ENCODE measurements at places on chromosomes 6 and 20.

DNA sequence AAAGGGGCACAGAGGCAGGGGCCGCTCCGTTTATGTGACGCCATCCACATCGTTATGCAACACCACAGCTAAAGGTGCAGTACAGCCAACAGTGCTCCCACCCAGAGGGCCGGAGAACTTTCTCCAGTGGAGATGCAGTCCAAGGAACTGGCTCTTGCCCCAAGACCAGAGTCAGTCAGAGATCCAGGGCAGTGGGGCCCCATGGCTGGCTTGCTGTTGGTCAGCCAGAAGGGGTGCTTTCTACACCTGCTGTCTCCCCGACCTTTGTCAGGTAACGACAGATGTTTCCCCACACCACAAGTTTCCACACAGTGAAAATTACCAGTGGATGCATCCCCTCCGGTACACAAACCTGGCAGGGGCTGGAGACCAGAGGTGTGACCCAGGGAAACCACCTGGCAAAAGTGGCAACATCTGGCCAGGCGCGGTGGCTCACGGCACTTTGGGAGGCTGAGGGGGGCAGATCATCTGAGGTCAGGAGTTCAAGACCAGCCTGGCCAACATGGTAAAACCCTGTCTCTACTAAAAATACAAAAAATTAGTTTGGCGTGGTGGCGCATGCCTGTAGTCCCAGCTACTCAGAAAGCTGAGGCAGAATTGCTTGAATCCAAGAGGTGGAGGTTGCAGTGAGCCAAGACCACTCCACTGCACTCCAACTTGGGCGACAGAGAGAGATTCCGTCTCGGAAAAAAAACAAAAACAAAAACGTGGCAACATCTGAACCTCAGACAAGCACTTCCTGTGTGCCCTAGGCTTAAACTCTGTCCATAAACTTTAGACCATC lies 34.9 kb downstream of the UBE2V1 start:
- no peak for DNase-seq

DNA sequence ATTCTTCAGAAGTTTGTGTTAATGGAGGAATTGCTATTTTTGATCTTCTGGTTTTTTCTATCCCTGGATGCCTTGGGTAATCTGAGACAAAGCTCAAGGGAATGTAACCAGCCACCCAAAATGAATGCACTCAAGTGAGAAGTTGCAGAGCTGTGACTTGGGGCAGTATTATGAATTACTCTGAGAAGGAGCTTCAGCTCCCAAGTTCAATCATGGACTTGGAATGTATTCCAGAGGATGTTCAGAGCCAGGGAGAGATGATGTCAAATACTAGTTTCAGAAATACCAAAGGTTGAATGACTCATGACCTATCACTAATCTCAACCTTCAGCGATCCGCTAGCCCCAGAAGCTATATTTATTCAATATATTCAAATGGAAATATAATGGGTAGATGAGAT lies 375.2 kb upstream of the PLCB4 start:
- DNase-seq: no peak

GRCh38 chr6:28867086-28867409 lies 56.7 kb downstream of the TRIM27 start:
- DNase-seq: peak; percentile 35

DNA sequence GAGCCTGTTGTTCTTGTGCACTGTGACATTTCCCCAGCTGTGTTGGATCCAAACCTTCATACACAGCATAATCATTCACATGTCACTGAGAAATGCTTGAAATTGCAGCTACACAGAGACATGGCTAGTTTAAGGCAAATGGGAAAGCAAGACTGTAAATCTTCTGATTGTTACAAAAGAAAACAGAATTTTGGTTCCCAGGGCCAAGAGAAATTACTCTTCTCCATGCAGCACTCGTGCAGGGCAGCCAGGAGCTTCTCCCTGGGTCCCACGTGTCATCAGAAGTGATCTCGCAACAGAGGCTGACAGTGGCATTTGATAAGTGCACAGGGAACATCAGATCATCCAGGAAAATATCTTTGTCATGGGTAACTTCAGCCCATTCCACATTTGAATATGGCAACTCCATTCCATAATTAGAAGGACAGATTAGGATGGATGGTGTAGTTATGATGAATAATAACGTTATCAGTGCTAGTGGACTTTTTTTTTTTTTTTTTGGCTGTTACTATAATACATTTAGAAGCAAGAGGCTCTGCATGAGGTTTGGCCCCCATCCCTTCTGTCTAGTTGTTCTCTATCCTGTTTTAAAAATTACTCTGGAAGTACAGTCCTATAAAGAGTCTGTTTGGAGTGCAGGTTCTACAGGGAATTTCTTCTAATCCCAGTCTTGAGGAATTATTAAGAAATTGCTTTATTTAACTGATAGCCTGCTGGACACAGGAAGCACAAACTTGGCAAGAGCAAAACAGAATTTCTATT lies 571.0 kb upstream of the NOX3 start:
- no peak for DNase-seq

DNA sequence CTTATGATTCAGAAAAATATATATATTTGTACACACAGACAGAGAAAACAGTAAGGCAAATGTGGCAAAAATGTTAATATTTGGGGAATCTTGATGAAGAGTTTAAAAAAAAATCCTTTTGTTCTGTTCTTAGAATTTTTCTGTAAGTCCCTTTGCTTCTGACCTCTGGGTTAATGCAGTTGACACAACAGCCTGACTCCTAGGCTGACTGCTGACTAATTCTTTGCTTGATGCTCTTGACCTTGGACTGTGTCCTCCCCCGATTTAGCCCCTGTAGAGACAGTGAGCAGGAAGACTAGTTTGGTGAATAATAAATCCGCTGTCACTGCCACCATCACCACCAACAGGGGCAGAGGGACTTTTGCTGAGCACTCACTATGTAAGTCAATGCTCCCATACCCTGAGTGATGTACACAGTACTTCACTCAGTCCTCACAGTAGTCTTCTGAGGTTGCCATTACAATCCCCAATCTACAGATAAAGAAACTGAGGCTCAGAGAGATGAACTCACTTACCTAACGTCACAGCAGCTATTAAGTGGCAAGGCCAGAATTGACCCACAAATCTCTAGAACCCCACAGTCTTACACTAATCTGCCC lies 71.7 kb downstream of the SNX5 start:
- DNase-seq: no peak

DNA sequence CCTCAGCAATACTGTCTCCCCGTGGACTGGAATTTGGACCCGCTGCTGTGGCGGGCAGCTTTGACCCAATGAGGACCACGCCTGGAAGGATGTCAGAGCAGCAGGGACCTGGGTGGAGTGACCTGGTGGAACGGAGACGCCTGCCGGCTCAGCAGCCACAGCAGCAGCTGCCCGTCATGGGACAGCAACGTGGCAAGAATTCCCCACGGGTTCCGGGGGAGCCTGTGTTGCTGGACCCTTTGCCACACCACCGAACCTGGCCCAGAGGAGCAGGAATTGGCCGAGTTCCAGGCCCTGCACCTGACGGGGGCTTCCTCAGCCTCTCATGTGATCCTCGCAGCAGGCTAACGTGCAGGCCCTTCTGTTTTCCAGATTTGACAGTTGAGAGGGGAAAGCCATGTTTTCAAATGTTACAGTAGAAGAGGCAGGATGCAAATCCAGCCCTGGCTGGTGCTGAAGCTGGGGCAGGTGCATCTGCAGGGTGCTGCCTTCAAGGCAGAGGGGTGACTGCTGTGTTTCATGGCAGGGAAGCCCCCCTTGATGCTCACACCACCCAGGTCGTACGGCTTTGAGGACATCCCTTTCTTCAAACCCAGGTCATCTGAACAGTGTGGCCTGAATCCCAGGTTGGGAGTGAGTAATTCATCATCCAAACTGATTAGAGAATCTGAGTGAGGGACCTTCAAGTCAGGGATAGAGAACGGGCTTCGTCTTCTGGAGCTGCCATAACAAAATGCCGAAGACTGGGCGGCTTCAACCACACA lies 93.4 kb downstream of the THBS2 start:
- no peak for DNase-seq

DNA sequence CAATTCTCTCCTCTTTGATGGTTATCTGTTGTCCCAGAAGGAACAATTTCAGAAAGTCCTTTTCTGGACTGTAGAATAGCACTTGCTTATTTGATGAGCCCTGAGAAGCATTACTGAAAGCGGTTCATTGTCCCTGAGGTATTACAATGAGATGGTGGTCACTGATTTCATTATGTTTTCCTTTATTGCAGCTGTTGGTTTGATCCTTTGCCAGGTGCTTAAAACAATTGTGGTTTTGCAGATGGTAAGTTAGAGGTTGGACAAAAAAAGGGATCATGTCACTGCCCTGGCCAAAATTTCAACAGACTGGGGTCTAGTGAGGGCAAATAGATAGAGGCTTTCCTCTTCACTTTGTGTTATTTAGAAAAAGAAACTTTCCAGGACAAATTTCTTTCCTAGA lies 61.9 kb downstream of the ESR1 start:
- no peak for DNase-seq

DNA sequence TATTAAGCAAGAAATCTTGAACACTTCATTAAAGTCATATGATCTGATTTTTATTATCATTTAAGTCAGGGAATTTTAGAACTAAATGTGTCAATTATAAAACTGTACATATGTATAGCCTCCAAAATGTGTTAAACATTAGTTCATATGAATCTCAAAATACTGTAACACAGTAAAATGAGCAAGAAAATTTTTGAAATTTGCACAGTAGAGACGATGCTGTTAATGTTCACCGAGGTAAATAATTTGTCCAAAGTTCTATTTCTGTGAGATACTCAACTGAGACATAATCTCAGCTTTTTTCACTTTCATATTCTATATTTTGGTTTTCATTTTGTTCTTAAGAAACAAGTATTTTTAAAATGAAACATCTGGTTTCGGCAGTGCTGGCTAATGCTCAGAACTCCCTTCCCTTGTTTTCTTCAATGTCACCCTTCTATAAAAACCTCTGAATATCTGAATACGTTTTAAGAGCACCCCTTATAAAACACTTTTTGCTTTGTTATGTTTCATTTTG lies 353.1 kb downstream of the LAMA2 start:
- no peak for DNase-seq

DNA sequence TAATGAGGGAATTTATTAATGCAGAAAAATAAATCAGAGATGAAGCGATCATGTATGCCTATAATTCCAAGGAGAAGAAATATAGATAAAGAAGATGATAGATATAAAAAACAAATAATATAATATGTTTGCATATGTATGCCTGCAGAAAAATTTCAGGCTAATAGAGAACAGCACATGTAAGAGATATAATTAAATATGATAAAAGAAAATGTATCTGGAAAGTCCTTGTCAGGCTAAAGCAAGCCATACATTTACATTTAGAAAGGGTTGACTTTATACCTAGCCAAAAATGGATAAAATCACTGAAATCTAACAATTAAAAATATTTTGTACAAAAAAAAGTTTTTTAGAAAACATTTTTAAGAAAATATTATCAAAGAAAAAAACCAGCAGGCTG lies 454.1 kb downstream of the C6orf118 start:
- DNase-seq: no peak

Measured in CD4-positive, alpha-beta T cell treated with Interleukin-15 for 4 hours (primary cell).